Activated gamma-delta T cell treated with anti-CD3 and anti-CD28 coated beads, Interleukin-2, amount 50 U/mL, for 16 hours (primary cell): ENCODE measurements at places on chromosomes 1 and 21.

GRCh38 chr1:193412748-193413147, 226.3 kb upstream of the B3GALT2 start:
- no peak for DNase-seq

DNA sequence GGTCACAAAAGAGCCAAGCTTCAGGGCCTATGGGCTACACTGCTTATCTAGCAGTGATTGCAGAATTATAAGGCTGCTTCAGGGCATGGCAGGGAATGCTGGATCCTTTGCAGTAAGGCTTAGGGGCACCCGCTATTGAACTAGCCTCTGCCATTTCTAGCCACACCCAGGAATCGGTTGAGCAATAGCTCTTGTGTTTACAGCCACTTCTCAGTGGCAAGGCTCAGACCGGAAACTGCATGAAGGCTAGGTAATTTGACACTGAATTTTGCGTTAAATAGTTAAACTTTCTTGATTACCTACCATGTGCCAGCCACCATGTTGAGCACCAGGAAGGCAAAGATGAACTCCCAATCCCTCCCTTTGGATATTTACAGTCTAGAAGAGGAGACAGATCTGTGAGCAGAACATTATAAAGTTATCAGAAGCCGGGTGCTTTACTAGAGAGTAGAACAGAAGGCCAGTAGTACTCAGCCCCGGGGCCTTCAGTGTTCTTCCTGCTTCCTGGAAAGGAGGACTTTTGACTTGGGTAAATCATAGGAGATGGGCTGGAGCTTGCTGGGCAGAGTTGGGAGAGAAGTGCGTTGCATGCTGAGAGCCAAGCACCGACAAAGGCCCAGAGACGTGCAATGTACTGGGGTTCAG, 98.6 kb upstream of the LPGAT1 start:
- no peak for DNase-seq

GRCh38 chr1:206974140-206974539, 3.9 kb upstream of the FCAMR start:
- DNase-seq, result no peak

DNA sequence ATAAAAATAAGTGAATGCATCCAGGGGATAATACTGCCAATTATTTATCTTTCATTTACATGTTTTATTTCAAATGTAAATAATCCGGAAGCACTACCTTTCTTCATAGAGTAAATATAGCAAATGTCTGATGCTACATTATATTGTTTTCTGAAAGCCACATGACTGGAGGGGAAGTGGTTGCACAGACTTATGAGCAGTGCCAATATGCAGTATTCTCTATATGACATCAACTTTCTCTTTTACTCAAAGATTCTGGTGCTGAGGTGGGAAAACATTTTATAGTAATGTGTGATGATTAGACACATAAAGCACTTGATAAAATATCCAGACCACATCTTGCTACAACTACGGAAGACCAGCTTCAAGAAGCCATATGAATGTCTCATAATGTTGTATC, 314.7 kb downstream of the NEGR1 start:
- DNase-seq, result no peak

GRCh38 chr1:39832294-39832693, 43.6 kb upstream of the BMP8B start:
- no peak for DNase-seq

- no peak for DNase-seq
Measured at GRCh38 chr1:204139088-204139487, 12.8 kb downstream of the ETNK2 start.

DNA sequence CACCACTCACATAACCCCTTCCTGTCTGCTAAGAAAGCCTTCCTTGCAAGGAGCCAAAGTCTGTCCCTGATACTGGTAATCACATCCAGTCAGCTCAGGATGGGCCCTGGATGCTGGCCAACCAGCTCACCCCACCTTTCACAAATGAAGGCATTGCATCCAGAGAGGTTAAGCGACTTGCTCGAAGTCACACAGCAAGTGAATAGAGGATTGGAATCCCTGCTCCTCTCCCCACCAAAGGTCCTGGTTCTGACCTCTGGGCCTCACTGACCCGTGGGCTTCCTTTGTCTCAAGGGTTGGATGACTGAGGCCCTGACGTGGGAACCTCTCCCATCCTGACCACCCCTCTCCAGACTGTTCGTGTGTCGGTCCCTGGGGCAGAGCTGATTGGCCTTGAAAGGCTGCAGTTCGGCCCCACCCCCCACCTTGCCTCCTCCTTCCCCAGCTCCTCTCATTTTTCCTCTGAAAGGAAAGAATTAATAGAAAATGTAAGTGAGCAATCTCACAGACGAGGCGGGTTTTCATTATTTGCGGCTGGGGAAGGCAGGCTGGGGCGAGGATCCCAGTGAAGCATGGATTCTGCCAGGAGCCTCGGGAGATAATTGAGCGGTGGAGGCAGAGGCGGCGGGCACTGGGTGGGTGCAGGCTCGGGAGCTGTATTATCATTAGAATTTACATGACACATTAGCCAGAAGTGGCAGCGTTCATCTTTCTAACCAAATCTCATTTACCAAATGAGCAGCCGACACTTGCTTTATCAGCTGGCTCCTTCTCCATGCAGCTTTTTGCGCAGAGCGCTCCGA, 101.5 kb upstream of the CSF3R start:
- DNase-seq, result no peak

DNA sequence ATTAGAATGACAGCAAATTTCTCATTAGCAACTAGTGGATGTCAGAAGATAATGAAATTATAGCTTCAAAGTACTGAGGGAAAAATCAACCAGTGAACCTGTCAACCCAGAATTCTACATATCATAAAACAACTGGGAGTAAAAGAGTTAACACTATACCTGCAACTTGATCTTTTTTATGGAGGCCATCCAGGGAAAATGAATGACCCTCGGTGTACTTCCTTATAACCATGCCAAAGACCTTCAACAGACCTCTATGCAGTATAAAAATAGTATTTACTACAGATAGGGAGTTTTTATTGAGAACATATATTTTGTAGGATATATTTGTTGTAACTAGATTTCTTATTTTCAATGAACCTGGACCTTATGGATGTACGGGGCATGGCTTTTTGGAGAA, 392.5 kb upstream of the ZRANB2 start:
- DNase-seq, result no peak

DNA sequence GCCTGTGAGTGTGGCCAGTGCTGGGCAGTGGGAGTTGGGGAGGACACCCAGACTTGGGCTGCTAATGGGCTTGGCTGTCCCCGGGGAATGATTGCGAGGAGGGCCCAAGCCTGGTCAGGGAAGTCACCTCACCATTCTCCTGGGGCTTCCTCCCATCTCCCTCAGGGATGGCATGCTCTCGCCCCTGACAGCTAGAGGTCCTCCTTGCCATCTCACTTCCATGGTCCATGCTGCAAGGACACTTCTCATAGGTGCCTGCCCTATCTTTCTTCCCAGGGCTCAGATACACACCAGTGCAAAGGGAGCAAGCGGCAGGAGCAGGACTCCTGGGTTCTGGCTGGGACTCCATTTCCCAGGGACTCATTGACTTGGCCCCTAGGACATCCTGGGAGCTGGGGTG, 4.1 kb downstream of the NTRK1 start:
- DNase-seq, result no peak

DNA sequence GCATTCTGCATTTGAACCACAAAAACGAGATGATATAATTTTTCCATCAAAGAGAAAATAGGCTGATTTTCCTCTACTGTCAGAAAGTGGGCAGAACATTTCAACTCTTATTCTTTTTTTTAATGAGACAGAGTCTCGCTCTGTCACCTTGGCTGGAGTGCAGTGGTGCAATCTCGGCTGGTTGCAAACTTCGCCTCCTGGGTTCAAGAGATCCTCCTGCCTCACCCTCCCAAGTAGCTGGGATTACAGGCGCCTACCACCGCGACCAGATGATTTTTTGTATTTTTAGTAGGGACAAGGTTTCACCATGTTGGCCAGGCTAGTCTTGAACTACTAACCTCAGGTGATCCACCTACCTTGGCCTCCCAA, 11.6 kb downstream of the DSTYK start:
- DNase-seq, result no peak

DNA sequence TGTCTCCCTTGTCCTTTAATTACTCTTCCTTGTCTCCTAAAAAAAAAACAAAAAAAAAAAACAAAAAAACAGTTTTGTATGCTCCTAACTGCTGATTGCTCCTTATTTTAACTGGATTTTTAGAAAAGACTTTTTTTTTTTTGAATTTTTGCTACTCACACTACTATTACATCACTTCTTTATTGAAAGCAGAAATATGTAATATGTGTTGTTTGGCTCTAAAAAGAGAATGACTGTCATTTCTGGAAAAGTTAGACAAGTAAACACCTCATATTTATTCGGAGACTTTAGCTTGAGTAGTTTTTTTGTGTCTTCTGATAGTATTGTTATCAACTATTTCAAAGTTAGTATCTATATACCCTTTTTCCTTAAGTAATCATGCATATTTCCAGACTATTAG, 855.0 kb downstream of the USP25 start:
- no peak for DNase-seq

GRCh38 chr21:20998456-20998789, 214 bp downstream of the NCAM2 start:
- no peak for DNase-seq

- DNase-seq, result no peak
Measured at GRCh38 chr1:38336961-38337360, 290.4 kb upstream of the POU3F1 start.

DNA sequence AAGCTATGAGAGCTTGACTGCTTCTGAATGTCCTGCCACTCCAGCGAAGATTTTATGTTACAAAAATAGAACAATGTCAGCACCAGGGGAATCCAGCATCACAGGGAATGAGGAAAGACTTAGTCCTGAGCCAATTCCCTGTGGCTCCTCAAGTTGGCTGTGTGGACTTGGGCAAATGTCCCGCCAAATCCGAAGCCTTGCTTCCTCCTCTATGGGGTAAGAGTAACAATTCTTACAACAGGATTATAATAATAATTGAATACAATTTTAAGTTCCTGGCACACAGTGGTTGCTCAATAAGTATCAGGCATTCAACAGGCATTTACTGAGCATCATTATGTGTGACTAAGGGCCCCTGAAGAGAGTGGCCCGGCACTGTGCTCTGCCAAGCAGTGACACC, 44.4 kb downstream of the STPG1 start:
- DNase-seq, result no peak

DNA sequence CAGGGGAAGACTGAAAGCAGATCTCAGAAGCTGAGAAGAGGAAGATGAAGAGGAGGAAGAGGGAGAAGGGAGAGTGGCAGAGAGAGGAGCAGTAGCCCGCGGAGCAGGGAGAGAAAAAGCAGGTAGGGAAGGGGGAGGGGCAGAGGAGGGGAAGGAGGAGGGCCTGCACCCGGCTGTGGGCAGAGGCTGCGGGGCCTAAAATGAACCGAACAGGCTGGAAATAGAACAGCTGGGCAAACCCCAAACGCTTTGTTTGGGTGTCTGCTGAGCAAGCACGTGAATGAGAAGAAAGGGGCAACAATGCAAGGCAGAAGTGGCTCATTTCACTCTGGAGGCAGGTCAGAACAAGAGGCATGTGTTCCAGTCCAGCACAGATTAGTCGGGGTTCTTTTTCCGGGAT, 33.5 kb downstream of the KCNC4 start:
- no peak for DNase-seq

DNA sequence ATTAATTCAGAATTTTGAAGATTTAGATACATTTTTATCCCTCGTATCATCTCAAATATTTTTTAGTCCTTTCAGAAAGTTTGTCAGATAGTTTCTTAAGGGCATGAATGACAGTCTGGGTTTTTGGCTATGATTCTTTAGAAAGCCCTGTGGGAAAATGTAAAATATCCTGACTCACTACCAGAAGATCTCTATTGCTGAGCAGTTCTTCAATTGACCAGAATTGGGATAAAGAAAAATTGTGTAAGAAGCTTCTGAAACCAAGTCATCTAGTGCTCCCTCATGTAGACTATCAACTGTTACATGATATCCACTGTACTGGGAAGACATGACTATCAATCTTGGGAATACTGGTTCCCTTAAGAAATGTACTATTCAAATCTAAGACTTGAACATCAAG, 608.3 kb upstream of the CHRM3 start:
- no peak for DNase-seq

DNA sequence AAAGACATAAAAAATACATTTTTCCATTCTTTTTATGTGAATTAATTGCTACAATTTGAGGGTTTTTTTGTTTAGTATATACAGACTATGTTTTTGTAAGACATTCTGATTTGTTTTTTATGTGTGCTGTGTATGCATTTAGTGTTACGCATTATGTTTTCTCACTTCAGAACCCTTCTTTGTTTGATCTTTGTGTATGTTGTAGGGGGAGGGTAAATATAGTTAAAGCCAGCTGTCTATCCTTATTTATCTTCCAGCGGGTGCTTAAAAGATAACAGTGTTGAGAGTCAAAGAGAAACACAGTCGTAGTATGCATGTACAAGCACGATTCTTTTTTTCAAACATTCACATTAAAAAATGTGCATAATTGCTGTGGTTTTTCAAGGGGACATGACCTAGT, 97.5 kb upstream of the KIAA1614 start:
- no peak for DNase-seq

GRCh38 chr1:203099805-203100515, 14.1 kb upstream of the MYOG start:
- DNase-seq, result no peak

GRCh38 chr1:56904663-56905397, 50.2 kb downstream of the C8A start:
- DNase-seq, result no peak

- DNase-seq, result no peak
Measured at GRCh38 chr1:77542813-77543420, 139.5 kb downstream of the ZZZ3 start.

DNA sequence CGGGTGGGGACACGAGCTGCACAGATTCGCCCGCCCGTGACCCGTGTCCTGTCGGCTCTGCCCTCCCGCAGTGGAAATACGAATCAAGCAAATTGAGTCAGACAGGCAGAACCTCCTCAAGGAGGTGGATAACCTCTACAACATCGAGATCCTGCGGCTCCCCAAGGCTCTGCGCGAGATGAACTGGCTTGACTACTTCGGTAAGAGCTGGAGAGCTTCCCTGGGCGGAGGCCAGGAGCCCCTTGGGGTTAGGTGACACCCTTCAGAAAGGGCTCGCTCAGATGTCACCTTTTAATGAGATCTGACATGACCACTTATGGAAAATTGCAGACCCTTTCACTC, 489 bp downstream of the CDCA8 start:
- DNase-seq, result no peak

- DNase-seq, result no peak
Measured at GRCh38 chr1:29800120-29800519, 563.8 kb downstream of the PTPRU start.

DNA sequence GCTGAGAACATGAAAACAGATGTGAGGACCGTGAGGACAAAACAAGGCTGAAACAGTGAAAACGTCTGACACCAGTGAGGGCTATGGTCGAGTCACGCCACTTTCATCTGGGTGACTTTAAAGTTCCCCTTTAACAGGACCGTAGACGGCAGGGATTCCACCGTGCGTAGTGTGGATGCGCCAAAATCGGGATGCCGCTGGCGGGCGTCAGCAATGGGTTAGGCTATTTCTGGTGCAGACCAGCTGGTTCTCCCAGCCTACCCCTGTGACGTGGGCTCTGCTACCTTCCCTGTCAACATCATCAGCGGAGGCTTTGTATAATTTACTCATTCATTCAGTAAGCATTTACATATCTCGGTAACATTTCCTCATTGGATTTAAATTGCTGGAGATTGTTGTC, 246.6 kb upstream of the AJAP1 start:
- DNase-seq, result no peak

- DNase-seq, result no peak
Measured at GRCh38 chr1:100952104-100952745, 56.3 kb downstream of the SLC30A7 start.

- DNase-seq, result no peak
Measured at GRCh38 chr1:97304366-97304765, 582.8 kb downstream of the PTBP2 start.

GRCh38 chr1:171488190-171488929, 3.0 kb downstream of the PRRC2C start:
- no peak for DNase-seq
